ENCODE measurements at places on chromosomes 4 and X.

DNA sequence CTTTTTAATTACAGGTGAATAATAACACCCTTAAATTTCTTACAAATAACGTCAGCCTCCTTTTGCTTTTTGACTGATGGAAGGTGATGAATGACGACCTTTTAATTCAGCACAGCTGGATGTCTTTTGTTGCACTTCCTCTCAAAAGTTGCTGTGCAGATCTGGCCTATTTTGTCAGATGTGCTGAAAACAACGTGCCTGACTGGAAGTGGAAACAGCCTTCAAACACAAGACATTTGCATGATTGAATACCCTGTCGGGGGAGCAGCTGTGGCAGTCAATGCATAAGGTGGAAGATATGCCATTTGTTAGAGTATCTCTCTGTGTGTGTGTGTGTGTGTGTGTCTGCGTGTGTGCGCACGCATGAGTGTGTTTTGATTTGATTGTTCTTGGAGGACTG is 579.7 kb downstream of the SPRY1 start:
- no peak for DNase-seq

DNA sequence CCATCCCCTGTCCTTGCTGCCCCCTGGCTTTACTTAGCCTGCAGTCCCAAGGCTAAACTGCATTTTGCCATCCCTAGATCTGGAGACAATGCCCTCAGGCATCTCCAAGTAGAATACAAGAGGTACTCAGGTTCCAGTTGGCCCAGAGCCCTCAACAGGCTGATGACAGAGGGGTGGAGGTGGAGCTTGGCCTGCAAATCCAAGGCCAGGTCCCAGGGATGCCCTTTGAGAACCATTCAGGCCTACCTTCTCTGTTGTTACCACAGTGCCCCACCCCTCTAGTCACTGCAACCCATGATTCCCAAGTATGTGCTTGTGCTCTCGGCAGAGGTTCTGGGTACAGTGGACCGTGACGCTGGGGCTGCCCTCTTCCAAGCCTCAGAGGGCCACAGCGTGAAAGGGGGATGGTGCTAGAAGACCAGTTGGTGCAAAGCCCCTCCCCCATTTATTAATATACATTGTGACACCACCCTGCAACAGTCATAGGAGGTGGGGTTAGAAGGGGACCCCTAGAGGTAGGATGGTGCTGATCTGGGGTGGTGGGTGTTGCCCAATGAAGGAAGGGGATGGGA is 6.4 kb upstream of the UBA1 start:
- DNase-seq = no peak

DNA sequence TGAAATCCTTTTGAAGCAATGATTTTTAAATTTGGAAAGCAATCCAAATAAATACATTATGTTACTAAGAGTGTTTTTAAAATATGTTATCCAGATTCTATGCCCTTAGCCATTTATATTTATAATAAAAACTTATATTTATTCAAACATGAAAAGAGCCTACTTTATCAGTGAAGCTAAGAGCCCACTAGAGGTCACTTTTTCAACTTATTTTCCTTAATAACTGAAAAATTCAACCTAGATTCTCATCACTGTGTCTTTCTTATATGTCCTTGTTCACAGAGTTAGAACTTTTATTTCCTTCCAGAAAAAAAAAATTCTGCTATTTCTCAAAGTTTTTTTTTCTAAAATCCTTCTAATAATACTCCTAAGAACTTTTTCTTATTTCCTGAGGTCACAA is 23.9 kb downstream of the PRDM8 start:
- DNase-seq = peak; percentile 57

DNA sequence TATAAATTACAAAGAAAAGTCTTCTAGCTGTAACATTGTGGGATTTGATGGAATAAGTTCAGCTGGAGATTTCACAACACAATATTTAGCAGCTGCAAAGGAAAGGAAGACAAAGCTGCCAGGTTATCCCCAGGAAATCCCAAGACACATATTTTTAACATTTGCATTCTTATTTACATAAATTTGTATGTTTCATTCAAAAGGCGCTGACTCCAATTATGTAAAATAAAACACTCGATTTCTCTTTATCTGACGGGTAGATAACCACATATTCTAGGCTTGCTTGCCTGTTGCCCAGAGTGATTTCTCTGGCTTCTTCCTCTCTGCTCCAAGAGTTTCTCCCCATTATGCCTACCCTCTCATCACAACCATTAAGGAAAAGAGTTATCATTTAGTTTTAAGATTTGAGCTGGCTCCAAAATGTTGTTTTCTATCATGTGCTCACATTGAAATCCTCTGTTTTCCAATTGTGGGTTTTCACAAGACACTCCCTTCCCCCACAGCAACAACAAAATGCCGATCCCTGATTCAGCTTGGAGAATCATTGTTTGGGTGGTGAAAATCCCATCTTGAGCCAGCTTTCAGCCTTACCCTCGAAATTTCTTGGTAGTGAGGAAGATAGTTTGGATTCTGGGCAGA is 128.2 kb upstream of the RASGEF1B start:
- no peak for DNase-seq

GRCh38 chr4:38366456-38366855 is 297.5 kb upstream of the KLF3 start:
- peak; percentile 15 for DNase-seq

DNA sequence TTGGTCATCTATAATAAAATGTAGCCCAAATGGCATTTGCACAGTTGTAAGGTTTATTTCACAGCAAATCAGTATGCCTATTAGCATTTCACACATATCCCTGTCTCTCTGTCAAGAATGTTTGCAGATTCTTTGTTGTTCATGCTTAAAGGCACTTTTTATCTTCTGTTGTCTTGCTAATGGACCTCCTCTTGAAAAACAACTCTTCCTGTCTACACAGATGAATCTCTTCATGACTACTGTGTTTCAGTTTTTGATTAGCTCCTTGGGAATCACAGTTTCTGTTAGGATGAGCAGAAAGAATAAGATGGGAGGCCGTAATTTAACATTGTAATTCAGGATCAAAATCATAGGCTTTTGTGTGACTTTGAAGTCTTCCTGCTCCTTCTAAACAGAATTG is 35.5 kb upstream of the SLC4A4 start:
- DNase-seq = no peak

- peak; percentile 43 for DNase-seq
Observed at GRCh38 chrX:118286066-118286762, 59.7 kb upstream of the WDR44 start.

- no peak for DNase-seq
Observed at GRCh38 chr4:74529284-74530041, 84.5 kb downstream of the AREG start.

- no peak for DNase-seq
Observed at GRCh38 chr4:82181789-82182188, 192.0 kb downstream of the HNRNPD start.

- DNase-seq = peak; percentile 37
Observed at GRCh38 chrX:30653415-30654131, at the start of gene GK. Gene GK (plus strand): TSS chrX:30653423. CDS start chrX:30653538, 115 bp downstream.

GRCh38 chr4:100949350-100949935 is 397.9 kb downstream of the PPP3CA start:
- no peak for DNase-seq

- no peak for DNase-seq
Observed at GRCh38 chr4:28443371-28443770, 1582.7 kb downstream of the STIM2 start.

- DNase-seq = peak; percentile 58
Observed at GRCh38 chr4:36325499-36325898, 44.1 kb downstream of the DTHD1 start.

- no peak for DNase-seq
Observed at GRCh38 chrX:69161786-69162349, 3.4 kb downstream of the PJA1 start.

GRCh38 chr4:123606946-123607542 is 210.4 kb downstream of the SPRY1 start:
- DNase-seq = no peak

DNA sequence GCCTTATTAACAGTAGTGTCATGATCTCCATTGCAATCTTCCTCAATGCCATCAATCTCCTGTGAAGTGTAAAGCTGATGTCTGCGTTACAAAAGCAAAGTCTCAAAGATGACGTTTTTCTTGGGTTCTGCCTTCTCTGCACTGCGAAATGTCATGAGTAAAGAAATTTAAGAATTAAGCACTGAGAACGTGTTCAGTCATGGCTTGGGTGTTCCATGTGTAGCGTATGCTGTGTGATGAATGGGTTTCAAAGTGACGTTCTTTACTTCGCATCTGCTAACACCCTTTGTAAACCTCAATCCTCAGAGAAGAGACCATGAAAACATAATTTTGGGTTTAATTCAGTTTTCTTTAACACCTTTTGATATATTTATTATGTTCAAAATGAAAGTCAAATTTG is 999 bp downstream of the NAP1L5 start:
- DNase-seq = no peak
